Astrocyte of the spinal cord (primary cell): ENCODE measurements at places on chromosomes 12 and 14.

GRCh38 chr14:71647086-71647784, 285.0 kb upstream of the RGS6 start:
- no peak for DNase-seq

DNA sequence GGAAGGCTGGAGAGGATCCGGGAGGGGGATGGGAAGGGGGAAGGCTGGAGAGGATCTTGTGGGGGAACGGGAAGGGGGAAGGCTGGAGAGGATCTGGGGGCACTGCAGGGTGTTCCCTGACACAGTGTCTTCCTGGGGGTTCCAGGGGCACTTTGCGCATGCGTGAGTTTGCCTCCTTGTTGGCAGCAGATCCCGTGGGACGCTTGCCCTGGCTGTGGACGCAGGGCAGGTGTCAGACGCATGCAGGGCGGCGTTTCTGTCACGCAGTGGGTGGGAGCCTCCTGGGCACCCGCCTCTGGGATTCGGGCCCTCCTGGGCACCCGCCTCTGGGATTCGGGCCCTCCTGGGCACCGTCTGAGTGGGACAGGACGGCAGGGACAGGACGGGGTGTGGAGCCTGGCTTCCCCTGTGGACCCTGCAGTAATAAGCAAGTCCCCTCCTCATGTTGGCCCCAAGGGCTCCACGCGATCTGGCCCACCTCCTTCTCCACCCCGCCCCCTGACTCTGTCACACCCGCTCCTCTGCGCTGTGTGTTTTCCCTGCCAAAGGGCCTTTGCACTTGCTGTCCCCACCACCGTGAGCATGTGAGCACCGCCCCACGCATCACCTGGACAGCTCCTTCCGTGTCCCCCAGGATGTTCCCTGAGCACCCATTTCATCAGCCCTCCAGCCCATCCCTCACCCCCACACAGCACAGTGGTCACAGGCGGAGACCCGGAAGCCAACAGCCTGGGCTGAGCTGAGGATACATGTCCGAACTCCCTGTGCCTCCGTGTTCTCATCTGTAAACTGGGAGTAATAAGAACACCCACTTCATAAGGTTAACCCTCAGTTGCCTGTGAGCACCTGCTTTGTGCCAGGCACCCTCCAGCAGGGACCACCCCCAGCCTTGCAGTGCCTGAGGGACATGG, 4.4 kb downstream of the MMP17 start:
- DNase-seq: no peak

DNA sequence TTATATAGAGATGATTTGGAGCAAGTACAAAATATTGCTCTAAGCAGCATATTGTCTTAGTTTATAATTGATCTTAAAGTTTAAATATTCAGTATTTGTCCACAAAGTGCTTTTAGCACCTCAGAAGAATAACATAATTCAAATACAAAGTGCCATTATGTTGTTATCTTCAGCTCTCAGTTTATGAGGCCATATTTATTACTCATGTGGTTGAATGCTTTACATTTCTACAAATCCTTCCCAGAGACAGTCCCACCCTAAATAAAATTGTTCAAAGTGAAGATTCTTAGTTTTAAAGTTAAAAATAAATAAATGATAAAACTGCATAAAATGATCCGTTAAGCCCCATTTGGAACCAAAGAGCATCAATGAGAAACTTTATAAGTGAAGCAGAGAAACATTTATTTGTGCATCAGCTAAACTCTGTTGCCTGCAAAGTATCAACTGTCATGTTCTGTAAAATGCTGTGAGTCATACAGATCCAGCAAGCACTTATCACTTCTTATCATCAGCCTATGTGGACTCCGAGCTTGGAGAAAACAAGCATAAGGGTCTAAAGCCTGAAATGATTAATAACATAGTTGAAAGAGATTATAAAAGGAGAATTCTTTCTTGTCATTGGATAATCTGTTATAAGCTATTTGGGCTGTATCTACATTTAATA, 218.9 kb downstream of the ADAMTS20 start:
- peak; percentile 48 for DNase-seq

- no peak for DNase-seq
Measured at GRCh38 chr12:131613678-131614077, 97.2 kb upstream of the SFSWAP start.

- DNase-seq: no peak
Measured at GRCh38 chr14:32190673-32191072, 11.2 kb upstream of the RNU6-7 start.

DNA sequence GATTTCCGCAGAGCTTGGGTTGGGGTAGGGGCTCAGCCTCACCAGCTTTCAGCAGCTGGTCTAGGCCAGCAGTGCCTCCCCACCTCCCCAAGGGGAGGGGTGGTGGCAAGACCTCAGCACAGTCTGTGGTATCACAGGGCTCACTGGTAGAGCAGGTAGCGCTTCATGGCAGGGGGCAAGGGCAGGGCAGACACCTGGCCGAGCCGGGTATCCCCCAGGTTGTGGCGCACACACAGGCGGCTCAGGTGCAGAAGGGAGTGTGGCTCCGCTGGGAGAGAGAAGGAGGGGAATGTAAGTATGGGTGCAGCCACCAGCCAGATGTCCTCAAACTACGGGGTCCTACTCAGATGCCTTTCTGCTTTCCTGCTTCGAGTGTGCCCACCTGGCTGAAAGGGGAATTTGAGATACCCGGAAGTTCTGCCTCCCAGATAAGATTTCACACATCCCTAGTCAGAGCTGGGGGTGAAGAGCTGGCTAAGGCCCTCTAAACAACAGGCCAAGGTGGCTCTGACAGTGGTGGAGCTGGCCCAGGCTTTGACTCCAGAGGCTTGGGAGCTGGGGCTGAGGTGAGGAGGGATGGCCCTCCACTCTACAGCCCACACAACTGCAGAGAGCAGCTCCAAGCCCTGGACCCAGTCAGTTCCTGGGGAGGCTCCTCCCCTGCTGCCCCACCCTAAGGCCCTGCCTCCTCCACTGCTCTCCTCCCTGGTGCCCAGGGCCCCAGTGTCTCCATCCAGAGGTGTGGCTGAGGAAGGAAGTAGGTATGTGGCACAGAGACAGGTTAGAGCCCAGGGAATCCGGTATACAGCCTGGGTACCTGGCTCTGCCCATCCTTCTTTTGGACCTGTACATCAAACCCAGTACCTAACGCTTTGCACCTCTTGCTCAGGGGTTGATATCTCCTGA, 1.8 kb downstream of the SPSB2 start:
- DNase-seq: peak; percentile 5

GRCh38 chr12:122067548-122067947, 11.0 kb upstream of the MLXIP start:
- DNase-seq: no peak

DNA sequence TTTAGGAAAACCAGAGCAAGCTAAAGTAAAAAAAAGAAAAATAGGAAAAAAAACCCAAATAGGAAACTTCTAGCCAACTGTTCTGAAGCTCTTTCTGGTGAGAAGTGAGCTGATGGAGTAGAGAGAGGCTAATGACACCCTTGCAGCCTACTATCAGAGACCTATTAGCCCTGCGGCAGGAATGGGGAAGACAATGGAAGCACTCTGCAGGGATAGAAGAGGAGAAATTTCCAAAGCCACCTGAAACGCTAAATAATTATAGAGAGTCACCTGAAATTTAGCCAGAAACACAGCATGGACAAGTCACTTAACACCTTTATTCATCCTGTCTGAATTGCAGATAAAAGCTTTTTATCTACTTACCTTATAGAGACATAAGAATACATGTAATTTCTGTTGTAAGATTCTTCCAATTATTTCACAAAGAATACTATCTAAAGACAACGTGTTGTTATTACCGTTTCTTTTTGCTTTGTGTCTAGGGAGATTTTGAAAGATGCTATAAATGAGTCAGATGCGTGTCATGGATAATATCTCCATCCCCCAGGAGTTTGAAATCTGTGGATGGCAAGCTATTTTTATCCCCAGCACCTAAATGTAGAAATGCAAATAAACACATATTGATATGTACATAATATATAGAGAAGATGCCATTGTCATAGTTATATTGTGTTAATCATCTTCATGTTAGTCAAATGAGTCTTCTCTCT, 138.6 kb downstream of the TPH2 start:
- DNase-seq: no peak

DNA sequence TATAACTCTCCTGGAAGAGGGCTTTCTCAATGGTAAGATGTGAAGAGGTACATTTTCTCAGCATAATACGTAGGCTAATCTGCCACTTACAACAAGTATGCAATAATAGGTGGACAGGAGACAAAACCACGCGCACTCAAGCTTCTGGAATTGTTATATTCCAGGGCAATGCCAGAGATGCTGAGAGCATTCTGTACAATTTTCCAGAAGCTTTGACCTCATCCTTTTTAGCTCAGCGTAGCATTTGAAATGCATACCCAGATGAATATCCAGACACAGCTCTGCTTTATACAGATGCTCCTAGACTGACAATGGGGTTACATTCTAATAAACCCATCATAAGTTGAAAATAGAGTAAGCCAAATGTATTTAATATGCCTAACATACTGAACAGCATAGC, 1492.4 kb upstream of the FLRT2 start:
- no peak for DNase-seq

- DNase-seq: no peak
Measured at GRCh38 chr12:83245156-83245555, 558.5 kb downstream of the TMTC2 start.

GRCh38 chr14:54226103-54226502, 170.7 kb upstream of the CDKN3 start:
- no peak for DNase-seq

GRCh38 chr12:90216815-90217214, 508.2 kb upstream of the ATP2B1 start:
- peak; percentile 29 for DNase-seq

- no peak for DNase-seq
Measured at GRCh38 chr14:33163600-33163999, 224.9 kb downstream of the NPAS3 start.

DNA sequence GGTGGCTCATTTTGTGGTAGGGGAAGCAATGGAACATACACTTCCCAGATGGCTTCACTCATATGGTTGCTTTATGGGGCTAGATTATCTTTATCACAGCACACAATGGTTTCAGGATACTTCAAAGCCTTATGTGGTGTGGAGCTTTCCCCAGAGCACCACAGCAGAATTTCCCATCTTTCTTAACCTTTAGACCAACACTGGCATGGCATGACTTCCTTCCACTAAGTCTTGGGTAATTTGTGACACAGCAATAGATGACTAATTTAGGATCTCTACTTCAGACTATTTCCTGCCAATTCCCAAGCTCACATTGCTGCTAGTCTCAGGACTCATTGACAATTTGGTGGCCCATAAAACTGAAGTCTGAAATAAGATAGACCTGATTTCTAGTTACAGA, 36.9 kb upstream of the DCN start:
- peak; percentile 33 for DNase-seq

DNA sequence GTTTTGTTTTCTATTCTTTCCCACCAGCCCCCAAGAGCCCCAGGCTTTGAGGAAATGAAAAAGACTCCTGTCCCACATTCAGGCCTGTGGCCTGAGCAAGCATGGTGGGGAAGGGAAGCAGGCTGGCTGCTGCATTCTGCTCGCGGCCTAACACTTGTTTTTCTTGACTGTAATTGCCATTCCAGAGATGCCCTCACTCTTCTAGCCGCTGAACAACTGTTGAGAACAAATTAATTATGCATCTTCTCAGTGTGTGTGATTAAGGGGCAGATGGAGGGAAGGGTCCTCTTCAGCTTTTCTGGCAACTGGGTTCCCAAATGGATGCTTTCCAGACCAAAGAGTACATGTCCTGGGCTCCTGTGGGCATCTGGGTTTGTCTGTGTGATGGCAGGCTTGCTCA, 43.3 kb downstream of the ADCK1 start:
- DNase-seq: no peak

DNA sequence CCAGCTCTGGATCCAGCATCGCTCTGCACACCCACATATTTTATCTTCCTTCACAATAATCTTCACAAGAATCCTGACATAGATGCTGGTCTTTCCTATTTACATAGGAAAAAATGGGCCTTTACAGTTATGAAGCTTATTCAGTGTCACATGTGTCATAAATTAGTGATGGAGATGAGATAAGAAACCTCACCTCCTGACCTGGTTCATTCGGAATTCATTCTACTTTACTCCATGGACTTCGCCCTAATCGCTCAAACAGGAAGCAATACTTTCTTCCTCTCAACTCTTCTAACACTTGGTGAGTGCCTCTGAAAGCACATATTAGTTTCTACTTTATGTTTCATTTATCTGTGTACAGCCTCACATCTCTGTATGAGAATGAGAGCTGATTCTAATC, 12.0 kb upstream of the SINHCAF start:
- no peak for DNase-seq

GRCh38 chr14:50357124-50357523, 39.6 kb downstream of the CDKL1 start:
- no peak for DNase-seq

GRCh38 chr14:53432378-53432802, 279.3 kb upstream of the DDHD1 start:
- peak; percentile 46 for DNase-seq

GRCh38 chr14:99136047-99136400, 136.0 kb downstream of the BCL11B start:
- DNase-seq: no peak

- DNase-seq: no peak
Measured at GRCh38 chr12:104534162-104534856, 77.6 kb downstream of the CHST11 start.

DNA sequence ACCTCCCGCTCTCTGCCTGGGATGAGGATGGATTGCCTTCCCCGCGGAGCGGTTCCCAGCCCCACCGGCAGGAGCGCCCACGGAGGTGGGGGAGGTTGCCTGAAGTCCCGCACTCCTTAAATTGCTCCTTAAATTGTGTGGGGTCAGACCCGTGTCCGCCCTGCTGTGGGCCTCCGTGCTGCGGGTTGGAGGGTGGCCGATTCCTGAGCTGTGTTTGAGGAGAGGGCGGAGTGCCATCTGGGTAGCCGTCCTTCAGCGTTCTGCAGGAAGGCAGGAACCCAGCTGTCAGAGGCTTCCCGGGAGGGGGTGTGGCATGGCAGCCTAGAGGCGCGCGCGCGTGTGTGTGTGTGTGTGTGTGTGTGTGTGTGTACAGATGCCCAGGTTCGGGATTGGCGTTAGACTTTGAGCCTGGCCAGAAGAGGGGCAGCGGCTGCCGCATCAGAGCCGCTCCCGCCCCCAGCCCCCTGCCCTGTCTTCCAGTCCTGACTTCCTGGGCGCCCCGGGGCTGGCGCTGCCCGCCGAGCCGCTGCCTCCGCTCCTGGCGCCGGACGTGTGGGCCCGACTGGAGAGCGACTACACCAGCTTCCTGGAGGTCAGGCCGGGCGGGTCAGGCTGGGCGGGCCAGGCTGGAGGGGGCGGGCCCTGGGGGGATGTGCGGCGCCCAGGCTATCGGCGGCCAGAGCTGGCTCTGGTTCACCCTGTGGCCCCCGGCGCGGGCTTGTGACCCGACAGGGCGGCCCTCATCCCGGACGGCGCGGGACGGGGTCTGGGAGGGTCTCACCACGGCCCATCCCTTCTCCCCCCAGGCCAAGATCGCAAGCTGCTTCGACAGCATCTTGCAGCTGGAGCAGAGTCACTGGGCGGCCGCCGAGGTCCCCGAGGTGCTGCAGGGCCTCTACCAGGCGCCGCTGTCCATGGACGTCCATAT, 9.2 kb downstream of the EXOC3L4 start:
- DNase-seq: no peak

DNA sequence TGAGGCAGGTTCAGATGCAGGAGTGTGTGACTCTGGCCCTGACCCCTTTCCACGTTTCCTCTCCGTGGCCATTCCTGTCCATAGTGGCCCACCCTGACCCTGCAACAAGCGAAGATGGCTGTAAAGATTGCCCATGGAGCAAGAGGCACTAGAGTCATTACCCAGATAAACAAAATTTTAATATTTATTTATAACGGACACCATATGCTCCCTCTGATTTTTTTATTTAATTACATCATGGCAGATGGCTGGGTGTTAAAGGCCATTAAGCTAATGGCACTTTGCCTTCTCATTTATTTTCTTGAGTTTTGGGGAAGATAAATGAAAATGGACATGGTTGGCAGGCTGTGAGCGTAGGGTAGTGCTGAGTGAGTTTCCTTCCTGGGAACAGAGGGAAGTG, 58.7 kb downstream of the WSCD2 start:
- no peak for DNase-seq
